ENCODE measurements at places on chromosomes 13 and 19.

GRCh38 chr13:34620862-34621261 lies 321.2 kb upstream of the NBEA start:
- DNase-seq = peak; percentile 1

DNA sequence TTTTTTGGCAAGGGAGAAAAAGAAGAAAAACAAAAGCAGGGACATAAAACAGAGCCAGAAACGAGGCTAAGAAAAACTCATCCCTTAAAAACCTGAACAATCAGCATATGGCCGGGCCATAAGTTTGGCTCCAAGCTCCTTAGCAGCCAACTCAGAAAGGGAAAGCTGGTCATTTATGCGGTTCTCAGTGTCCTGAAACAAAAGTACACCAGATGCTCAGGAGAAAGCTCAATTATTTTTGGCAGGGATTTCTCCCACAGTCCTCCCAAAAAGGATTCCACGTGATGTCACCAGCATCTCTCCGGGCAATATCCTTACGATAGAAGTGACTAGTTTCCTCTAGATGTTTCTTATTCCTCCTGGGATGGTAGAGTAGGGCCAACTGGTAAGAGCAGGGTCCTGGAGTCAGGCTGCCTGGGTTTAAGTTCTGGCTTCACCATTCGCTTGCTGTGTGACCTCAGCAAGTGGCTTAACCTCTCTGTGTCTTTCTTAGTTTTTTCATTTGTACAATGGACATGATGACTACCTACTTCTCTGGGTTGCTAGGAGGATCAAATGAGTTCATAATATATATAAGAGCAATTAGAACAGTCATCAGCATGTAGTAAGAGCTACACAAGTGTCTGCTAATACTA lies 34.0 kb downstream of the PIN1 start:
- no peak for DNase-seq

DNA sequence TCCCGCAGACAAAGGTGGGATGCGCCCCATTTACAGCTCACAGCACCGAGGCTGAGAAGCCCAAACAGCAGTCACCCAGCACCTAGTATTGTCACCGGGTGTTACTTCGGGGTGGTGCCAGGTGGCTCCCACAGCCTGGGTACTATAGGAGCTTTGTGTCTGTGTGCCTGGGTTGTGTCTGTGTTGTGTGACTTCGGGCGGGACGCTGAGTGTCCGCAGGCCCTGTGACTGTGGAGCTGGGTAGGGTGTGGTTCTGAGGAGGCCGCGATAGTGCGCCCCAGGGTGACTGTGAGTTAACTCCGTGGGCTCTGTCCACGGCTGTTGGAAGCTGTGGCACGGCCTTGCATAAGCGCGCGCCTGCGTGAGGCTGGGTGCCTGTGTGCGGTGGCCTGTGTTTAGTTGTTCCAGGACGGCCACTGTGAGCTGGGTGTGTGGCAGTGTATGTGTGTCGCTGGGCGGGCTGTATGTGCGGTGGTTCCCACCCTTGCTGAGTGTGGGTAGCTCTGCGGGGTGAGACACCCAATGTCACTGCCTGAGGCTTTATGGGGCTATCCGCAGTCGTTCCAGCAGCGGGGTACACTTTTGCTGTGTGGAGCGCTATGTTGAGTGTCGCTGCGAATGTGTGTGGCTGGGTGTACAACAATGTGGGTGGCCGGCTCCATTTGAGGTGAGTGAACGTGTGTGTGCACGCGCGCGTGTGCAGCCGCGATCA lies 559 bp upstream of the SSBP4 start:
- DNase-seq = no peak

GRCh38 chr13:51130348-51130747 lies 19.3 kb upstream of the C13orf42 start:
- no peak for DNase-seq

- DNase-seq = no peak
Measured at GRCh38 chr13:111479412-111479811, 159.0 kb downstream of the TEX29 start.

DNA sequence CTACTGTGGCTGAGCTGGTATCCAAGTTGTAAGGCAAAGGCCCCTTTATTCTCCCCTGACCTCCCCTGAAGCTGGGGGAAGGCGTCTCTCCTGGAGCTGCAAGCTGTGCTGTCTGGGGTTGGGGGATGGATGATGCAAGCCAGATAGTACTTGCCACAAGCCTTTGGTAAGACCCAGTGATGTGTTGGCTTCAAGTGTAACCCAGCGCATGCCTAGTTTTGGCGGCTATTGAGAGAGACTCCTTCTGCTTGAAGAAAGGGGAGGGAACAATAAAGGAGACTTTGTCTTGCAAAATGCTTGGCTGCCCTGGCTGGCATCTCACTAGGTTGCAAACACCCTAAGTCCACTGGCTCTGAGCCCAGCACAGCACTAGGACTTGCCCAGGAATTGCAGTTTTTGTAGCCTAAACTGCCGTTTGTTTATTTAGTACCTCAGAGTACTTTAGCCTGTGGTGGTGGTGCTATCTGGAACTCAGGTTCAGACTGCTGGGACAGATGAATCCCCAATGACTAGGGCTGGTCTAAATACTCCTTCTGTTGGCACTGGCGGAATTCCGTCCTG lies 108.2 kb downstream of the TNFSF13B start:
- DNase-seq = no peak

GRCh38 chr19:6086068-6086788 lies 24.1 kb downstream of the RFX2 start:
- DNase-seq = no peak

GRCh38 chr19:12965017-12965811 lies 4.2 kb upstream of the DAND5 start:
- peak; percentile 75 for DNase-seq

DNA sequence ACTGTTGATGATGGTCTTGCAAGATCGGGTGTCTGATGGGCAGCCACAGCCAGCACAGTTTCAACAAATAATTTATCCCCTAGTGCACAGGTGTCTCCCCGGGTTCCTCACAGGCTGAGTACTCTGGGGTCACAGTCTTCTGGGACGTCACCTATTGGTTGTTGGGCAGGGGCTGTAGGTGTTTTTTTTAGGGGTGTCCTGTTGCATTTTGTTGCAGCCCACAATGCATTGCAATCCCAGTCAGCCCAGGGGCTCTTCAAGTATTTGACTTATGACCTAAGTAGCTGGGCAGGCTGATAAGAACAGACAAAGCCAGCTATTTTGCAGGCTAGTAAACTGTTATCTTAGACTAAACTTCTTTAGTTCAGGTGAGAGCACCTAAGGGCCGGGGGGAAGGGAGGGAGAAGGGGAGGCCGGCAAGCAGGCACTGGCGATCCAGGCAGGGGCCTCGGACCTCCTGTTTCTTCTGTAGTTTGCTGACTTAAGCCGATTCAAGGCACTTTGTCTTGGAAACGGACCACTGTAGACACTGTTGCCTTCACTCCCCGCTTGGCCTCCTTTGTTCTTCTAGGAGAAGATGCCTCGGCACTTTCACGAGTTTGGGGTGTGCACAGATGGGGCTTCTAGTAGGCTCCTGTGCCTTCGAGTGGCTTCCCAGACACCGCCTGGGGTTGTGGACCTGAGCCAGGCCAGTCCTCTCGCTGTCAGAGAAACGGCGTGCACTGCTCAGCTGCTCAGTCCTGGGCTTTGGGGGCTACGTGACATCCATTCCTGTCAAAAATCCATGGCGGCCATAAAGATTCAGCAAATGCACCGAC lies 33.9 kb upstream of the GRTP1 start:
- no peak for DNase-seq

- no peak for DNase-seq
Measured at GRCh38 chr19:5018224-5019015, 49.5 kb downstream of the KDM4B start.

- no peak for DNase-seq
Measured at GRCh38 chr13:73278186-73278585, 219.4 kb downstream of the KLF5 start.

DNA sequence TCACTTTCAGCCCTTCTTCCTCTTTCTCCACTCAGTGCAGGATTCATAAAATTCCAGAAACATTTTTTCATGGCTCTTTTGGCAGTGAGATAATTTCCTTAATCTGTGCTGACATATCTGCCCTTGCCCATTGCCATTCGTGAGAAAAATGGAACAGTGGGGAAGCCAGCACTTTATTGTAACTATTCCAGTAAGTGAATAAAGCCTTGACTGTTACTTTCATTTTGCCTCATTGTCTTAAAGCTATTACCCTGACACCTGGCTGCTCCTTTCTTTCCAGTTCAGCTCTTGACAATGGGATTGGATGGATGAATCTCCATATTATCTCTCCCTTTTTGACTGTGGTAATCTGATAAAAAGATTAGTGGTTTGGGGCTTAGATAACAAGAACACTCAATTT lies 1068.1 kb upstream of the PCDH20 start:
- peak; percentile 18 for DNase-seq

DNA sequence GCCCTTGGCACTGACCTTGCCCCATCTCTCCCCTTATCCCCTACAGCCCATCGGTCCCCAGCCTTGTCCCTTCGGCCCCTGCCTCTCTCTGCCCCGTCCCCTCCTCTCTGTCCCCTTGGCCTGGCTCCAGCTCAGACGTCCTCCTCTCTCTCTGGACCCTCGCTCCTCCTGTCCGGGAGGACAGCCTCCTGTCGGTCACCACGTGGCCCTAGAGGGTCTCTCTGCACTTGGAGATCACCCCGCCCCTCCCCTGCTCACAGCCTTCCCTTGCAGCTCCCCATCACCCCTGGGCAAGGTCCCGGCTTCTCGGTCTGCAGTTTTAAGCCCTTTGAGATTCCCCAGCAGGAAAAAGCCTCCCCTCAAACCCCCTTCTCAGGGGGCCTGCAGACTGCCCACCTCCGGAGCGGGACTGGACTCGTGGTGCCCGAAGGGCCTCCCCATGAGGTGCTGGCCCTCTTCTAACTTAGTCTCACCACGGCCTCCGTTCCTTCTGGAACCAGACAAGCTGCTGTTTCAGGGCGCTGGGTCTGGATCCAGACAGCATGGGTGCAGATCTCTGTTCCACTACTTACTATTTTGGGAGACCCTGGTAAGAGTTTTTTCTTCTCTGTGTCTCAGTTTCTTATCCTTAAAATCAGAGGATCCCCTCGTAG lies 3.3 kb upstream of the KLK15 start:
- no peak for DNase-seq

GRCh38 chr13:28637714-28638355 lies 21.1 kb upstream of the POMP start:
- no peak for DNase-seq

GRCh38 chr13:37460166-37460565 lies 138.4 kb downstream of the POSTN start:
- DNase-seq = no peak

DNA sequence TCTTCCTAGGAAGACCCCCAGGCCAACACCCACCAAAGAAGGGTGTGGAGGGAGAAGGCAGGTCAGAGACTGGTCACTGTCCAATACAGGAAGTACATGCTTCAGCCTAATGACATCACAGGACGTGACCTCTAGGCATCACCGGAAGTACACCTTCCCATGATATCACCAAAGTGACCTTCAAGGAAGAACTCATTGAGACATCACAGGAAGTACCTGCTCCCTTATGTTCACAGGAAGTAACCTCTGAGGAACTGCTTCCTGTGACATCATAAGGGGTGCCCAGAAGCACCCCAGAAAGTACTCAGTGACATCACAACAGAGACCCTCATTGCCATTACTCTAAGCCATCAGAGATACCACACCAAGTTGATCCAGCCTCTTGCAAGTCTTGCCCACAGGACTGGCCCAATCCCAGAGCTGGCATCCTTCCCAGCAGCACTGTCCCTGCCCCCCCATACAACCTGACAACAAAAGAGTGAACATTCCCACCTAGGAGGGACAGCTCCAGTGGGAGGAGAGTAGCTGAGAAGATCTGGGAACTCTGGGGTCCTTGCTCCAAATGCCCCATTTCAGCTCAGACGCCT lies 24.2 kb upstream of the NANOS2 start:
- DNase-seq = no peak

DNA sequence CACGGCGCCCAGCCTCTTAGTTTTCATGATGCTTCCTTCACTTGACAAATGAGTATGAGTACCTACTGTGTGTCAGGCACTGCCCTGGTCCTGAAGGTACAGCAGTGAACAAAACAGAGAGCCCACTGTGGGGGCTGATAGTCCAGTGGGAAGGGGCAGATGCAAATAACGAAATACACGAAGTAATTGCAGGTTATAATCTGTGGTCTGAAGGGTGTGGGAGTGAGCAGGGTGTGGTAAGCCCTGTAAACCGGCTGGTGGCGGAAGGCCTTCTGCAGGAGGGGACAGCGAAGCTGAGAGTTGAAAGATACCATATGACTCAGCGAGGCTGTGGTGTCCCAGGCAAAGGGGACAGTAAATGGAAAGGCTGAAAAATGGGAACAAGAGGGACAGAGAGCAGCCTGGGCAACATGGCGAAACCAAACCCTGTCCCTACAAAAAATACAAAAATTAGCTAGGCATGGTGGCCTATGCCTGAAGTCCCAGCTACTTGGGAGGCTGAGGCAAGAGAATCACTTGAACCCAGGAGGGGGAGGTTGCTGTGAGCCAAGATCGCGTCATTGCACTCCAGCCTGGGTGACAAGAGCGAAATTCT lies 60.5 kb downstream of the MAP4K1 start:
- no peak for DNase-seq

DNA sequence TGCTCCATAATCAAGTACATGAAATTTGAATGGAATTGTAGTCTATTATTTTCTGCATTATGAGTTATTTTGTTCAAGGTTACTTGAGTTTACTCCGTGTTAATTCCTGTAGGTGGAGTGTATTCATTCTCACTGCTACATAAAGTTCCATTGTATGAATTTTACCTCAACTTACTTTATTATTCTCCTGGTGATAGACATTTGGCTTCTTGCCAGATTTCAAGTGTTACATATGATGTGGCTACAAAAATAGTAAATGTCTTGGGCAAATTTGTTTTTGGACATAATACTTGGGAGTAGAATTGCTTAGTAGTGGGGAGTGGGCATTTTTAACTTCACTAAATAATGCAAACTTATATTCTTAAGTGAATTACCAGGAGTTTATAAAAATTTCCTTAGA lies 328.9 kb downstream of the SHISA2 start:
- no peak for DNase-seq

Data from COR-L47 (cell line).